ENCODE measurements at places on chromosomes 11 and 22.

GRCh38 chr22:39967996-39968972 lies 8.1 kb downstream of the TMA7B start:
- DNase-seq, result no peak

GRCh38 chr11:86865436-86865835 lies 65.1 kb downstream of the PRSS23 start:
- DNase-seq, result no peak

DNA sequence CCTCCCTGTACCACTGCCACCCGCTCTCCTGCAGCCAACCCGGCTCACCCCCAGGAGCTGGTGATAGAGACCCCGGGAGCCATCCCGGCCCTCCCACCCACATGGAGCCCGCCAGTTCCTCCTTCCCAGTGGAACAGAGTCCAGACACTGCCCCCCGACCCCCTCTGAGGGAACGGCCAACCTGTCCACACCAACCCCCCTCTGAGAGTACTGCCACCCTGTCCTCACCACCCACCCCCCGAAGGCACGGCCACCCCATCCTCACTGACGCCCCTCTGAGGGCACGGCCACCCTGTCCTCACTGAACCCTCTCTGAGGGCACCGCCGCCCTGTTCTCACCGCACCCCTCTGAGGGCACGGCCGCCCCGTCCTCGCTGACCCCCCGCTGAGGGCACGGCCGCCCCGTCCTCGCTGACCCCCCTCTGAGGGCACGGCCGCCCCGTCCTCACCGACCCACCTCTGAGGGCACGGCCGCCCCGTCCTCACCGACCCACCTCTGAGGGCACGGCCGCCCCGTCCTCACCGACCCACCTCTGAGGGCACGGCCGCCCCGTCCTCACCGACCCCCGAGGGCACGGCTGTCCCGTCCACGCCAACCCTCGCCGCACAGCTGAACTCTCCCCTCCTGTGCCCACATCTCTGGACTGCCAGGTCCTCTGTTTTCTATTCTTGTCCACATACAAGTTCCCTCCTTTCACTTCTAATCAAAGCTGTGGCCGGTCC lies 18.0 kb downstream of the TOLLIP start:
- DNase-seq, result no peak

DNA sequence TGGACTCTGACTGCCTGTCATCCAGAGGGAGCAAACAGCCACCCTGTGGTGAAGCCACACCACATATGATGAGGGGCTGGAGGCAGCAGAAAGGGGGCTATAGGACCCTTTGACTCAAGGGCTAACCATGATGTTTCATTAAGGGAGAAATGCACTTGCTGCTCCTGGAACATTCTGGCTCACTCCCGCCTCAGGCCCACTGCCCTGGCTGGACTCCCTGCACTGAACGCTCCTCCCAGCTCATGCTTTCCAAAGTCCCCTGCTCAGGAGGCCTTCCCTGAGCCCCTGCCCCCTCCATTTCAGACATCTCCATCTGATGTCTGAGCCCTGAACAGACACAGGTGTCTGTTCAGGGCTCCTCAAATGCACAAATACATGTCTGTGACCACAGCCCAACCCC lies 69.1 kb downstream of the CDKN1C start:
- no peak for DNase-seq

DNA sequence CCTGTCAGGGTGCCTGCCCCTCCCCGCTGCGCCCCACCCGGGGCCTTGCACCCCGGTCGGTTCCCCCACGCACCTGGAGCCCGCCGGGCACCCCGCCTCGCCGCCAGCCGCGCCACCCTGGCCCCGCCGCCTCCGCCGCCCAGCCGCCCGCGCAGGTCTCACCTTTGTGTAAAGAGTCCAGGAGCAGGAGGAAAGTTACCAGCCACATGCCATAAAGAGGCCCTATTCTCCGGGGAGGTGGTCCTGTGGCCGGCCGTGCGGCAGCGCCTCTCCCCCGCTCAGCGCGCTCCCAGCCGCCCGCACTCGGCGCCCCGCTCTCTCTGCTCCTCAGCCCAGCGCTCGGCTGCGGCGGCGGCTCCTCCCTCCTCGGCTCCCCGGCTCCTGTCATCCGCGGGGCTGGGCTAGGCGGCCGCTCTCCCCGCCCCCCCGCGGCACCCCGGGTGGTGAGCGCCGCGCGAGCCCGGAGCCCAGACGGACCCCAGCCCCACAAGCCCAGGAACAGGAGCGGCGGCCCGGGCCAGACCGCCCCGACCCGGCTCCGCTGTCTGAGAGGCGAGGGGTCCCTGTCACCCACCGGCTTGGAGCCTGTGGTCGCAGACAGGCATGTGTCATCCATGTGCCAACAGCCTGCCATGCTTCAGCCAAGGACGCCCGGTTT lies at the start of gene DSCAML1:
DSCAML1 (minus strand) TSS at position 345 of the 658 bp plus-strand sequence; CDS start at position 208, 137 bp downstream.
- peak; percentile 36 for DNase-seq

Data from amygdala (tissue), 56 donors.